ENCODE measurements at places on chromosomes 7 and 10.

DNA sequence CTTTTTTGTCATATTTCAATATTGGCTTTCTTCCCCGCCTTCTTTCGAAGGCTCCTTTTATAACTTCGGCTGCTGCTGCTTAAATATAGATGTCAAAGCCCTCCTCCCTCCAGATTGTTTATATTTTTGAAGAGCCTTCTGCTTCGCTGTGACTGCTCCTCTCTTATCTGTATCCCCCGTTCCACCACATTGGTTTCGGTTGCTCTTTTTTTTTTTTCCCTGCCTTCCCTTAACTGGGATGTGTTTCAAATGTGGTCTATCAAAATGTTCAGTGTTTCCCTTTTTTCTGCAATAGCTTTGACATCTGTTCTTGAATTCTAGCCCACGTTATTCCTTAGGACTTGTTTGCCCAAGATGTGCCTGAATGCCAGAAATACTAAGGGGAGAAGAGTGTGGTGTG lies 96.4 kb downstream of the CUX1 start:
- DNase-seq, result no peak

- no peak for DNase-seq
Measured at GRCh38 chr7:8232999-8233847, 28.7 kb downstream of the ICA1 start.

- no peak for DNase-seq
Measured at GRCh38 chr7:18064242-18064838, 36.7 kb upstream of the PRPS1L1 start.

GRCh38 chr10:113493882-113494301 lies 59.0 kb upstream of the HABP2 start:
- no peak for DNase-seq

- DNase-seq, result no peak
Measured at GRCh38 chr7:43058271-43059066, 54.0 kb upstream of the HECW1 start.

DNA sequence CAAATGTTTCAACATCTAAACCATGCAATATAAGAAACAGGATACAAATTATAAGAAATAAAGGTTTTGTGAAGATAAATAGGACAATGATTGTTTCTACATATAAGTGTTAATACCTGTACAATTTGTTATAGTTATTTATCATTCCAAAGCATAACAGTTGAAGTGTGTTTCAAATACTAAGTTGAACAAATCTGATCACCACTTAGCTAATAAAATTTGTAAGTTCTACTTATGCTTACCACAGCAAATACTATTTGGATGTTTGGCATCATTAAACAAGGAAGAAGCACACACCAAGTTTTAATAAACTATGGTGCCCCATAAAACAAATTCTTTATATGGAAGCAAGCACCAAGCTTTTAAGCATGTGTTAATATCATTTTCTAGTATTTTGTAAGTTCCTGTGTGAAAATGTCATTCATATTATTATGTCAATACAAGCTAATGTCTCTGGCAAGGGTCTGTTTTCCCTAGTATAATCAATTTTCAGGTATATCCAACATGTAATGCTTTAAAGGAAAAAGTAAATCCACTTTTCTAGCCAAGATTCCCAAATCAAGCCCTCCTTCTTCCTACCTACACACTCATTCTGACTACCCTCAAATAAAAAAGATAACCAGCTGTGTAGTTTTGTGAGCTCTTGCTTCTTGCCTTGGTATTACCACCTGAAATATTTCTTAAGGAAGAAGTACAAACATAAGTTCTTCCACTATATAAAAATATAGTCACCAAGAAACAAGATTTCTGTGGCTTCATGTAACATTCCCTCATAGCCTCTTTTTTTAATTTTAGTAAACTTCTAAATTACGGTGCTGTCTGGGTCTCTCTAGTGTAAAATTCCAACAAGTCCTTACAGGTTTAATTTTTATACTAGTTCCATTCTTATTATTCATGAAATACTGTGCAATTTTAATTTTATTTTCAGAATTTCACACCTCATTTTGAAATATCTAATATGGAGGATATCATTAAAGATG lies 9.2 kb downstream of the SKAP2 start:
- DNase-seq, result no peak

DNA sequence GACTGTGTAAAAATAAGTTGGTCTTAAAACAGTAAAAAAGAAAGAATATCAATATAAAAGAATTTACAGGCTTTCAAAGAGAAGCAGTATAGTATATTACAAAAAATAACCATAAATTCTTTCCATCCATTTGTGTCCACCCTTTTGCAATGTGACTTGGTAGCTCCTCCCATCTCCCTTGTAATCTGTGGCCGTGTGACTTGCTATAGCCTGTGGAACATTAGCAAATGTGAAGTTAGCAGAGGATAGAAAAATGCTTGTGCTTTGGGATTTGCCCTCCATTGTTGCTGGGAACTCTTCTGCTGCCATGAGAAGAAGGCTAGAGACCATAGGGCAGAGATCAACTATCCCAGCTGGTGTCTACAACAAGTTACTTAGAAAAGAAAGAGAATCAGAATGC lies 30.2 kb downstream of the KLHL7 start:
- DNase-seq, result no peak

- DNase-seq, result no peak
Measured at GRCh38 chr7:80640846-80641245, 2.4 kb downstream of the CD36 start.

DNA sequence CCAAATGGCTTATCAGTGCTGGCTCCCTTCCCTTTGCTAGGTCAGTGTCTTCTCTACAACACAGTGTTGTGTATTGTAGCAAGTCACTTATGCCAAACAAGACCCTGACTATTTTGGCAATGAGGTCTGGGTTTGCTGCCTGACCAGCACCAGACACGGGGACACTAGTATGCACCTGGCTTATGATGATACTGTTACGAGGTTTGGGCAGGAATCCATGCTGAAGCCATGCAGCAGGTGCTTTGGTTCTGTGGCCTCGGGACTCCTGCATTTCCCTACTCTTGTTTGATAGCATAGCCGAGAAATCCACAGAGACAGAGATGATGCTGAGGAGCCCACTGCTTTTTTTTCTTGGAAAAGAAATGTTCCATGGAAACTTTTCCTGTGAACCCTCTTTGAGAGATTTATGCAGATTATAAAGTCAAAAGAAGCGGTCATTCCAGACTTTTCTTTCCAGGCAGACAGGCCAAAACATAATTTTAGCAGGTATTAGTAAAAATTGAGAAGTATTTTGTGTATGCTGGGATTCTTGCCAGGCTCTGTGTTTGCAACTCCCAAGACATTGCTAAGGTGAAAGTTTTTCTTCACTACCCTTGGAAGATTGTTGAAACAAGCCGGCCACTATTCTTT lies 291.1 kb downstream of the BBS9 start:
- DNase-seq, result no peak

DNA sequence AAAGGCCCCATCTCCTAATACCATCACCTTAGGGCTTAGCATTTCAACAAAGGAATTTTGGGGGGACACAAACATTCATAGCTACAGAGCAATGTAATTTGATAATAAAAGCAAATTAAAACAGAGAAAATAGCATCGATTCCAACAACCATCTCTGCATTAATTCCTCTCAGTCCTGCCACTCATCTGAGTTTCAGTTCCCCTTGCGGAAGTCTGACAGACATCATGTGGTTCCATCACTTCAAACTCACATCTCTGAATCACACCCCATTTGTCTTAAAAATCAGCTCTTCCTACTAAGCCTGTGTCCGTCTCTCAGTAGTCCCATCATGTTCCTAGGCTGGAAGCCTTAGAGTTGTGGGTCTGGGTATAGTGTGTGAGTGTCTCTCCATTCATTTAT lies 3.6 kb downstream of the ADCK2 start:
- no peak for DNase-seq

GRCh38 chr7:113209449-113210203 lies 91.3 kb upstream of the SMIM30 start:
- no peak for DNase-seq

GRCh38 chr7:43701929-43702328 lies 27.4 kb downstream of the COA1 start:
- DNase-seq, result no peak

DNA sequence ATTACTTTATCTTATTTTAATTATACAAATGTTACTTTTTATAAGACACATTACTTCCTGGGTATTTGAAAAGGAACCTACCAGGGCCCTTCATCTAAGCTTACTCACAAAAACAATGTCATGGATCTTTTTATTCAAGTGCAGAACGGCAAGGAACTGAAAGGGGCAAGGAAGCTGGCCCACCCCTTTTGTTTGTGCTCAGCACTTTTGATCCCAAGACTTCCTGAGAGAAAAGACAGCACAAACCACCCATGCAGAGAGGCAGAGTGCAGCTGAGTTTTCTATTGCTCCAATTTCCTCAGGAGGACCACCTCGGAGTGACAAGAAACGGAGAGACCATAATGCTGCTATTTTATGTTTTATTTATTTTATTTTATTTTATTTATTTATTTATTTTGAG lies 232.0 kb upstream of the NRP1 start:
- DNase-seq, result no peak

DNA sequence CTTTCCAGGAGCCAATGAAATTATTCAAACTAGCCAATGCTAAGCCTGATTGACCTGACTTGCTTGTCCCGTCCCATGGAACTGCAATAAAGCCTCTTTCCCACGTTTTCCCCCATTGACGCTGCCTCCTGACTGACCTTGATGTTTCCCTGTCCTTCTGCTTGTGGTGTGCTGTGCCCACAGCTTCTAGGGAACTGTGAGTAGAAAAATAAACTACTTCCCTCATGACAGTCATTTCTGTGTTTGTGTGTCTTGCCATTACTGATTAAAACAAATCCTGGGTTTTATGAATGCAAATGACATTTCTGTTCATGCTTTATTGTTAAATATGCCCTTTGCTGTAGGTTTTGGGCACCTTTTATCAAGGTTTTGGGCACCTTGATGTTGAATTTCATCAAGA lies 91.3 kb upstream of the ABI1 start:
- DNase-seq, result no peak

DNA sequence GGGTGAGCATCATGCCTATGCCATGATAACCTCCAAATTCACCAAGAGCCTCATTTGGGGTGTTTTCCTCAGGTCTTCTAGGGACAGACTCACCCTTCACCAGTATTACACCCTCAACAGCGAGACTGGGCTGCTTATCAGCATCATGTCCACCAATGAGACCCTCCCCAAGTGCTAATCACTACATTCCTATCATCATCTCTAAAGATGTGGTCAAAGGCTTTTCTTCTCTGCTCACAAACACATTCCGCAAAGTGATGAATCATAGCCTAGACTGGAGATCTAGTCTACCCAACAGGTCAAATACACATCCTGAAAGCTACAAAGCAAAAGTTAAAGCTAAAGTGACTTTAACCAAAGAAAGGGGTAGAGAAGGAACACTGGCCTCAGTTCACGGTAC lies 75.3 kb upstream of the C7orf33 start:
- DNase-seq, result no peak

- no peak for DNase-seq
Measured at GRCh38 chr7:80312139-80312661, 177.6 kb downstream of the GNAI1 start.

GRCh38 chr10:32328499-32328898 lies 18.5 kb downstream of the EPC1 start:
- DNase-seq, result no peak

- DNase-seq, result no peak
Measured at GRCh38 chr7:6238309-6238925, 34.0 kb downstream of the CYTH3 start.

GRCh38 chr10:33010132-33011037 lies 52.4 kb upstream of the ITGB1 start:
- no peak for DNase-seq

- no peak for DNase-seq
Measured at GRCh38 chr7:54565432-54565831, 23.3 kb downstream of the VSTM2A start.

GRCh38 chr7:2602406-2603043 lies 29.3 kb upstream of the TTYH3 start:
- no peak for DNase-seq

GRCh38 chr7:235576-236395 lies 43.4 kb downstream of the FAM20C start:
- no peak for DNase-seq

- DNase-seq, result no peak
Measured at GRCh38 chr10:6327961-6328698, 125.4 kb downstream of the PFKFB3 start.

DNA sequence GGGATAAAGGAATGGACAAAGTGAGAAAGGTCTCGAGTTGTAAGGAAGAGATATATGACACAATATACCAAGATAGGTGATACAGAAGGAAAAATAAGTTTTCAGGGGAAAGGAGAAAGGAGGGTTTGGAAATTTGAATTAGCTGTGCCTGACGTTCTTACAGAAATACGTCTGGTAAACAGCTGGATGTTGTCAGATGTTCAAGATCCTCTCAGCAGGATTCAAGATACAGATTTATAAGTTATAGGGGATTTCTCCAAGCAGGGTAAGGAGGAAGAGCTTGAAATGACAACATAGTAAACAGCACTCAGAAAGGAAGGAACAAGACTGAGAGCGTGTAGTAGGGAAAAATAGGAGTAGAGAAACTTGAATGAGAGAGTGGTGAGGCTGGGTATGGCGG lies 1184.1 kb downstream of the TYW1 start:
- DNase-seq, result no peak

GRCh38 chr10:111439034-111439842 lies 362.4 kb downstream of the ADRA2A start:
- DNase-seq, result no peak

DNA sequence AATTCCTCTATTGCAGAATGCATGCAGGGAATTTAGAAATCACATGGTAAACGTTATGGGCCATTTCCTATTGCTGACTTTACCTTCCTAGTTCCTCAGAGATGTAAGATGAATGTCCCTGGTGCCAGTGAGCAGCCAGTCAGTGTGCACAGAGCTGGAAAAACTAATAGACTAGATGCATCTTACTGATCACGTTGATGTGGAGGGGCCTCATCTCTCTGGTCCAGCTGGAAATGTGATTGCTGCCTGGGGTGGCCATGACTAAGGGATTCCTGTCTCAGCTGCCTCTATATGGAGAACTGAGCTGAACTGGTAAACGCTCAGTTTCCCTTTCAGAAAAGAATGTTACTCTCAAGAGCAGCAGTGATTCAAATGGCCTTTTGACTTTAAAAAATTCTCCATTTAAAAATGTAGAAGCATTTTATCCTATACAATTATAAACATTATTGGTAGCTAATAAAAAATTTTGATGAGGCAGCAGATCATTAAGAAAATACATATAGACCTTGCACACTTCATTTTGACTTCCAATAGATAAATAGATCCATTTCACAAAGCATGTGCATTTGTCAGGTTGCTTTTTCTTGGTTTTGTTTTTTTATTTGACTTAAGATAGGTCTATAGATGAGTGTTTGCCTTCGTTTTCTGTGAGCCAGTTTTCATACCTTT lies 80.5 kb upstream of the INSYN2A start:
- no peak for DNase-seq

DNA sequence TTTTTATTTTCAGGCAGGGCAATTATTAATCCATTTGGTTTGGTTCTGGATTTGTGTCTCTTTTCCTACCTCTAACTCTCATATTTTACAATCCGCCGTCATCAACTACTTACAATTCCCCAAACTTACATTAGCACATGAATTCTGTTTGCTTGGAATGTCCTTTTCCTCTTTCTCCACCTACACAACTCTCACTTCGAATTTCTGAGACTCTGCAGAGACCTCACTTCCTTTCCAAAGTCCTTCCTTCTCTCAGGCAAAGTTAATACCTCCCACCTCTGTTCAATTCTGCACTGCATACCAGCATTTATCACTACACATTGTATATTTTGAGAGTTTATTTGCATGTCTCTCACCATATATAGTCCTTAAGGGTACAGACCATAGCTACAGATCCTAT lies 122.7 kb upstream of the LRRTM3 start:
- DNase-seq, result no peak

- no peak for DNase-seq
Measured at GRCh38 chr7:76077435-76077834, 29.5 kb downstream of the MDH2 start.

- no peak for DNase-seq
Measured at GRCh38 chr7:50710441-50711154, 72.1 kb downstream of the GRB10 start.
